ENCODE measurements at places on chromosomes 12 and 14.

DNA sequence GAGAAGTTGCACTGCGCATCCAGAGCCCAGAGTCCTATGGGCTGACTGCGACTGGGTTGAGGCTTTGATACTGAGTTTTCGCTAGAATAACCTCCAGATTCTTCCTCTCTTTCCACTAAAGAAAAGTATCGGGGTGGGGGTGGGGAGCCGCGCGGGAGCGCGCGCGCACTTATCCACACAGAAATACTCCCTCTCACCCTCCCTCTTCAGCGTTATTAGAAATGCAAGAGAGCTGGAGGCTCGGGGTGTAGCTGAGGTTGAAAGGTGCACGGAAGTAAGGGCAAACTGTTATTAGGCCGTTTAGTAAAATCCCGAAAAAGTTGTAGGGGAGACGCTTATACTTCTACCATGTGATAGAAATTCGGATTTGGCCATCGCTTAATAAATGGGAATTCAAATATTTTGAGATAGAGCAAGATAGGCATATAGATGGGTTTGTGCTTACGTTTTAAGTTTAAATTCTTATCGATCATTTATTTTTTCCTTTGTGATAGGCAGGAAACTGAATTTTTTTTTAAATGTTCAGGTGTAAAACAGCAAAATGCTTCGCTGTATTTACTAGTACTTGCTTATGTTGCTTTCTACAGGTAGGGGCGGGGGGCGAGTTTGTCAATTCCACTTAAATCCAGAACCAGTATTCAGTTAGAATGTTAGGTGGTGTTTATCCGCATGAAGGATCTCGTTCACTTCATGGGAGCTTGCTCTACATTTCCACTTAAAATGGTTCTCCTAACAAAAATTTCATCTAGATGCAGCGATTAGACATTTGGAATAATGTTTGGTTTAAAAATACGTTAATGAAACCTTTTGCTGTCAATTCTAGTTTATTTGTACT lies 1.1 kb downstream of the ARHGAP5 start:
- peak; percentile 33 for DNase-seq

- DNase-seq: no peak
Observed at GRCh38 chr12:63075376-63076060, 75.5 kb downstream of the AVPR1A start.

- no peak for DNase-seq
Observed at GRCh38 chr12:116539905-116540482, 19.2 kb upstream of the MAP1LC3B2 start.

- DNase-seq: no peak
Observed at GRCh38 chr14:78227248-78228077, 57.3 kb downstream of the NRXN3 start.

- no peak for DNase-seq
Observed at GRCh38 chr12:26338586-26339572, 143.5 kb downstream of the SSPN start.

DNA sequence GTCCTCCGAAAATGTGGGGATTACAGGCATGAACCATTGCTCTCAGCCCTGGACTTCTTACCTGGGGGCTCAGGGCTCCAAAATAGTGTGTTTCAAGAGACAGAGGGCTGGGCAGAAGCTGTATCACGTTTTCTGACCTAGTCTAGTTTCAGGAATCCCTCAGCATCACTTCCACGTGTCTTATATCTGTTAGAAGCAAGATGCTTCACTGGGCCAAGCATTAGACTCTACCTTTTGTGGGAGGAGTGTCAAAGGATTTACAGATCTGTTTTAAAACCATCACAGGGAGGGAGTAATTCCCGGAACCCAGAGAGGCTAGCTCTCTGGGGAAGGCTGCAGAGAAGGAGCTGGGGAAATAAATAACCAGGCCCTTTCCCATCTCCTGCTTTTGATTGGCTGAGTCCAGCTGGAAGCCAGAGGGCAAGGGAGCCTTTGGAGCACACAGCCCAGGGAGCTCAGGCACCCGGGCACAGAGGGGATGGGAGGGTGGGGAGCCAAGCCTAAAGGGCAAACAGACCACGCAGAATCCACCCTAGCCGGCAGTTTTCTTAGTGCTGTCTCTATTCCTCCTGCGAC lies 33.3 kb upstream of the ALDH2 start:
- DNase-seq: no peak

DNA sequence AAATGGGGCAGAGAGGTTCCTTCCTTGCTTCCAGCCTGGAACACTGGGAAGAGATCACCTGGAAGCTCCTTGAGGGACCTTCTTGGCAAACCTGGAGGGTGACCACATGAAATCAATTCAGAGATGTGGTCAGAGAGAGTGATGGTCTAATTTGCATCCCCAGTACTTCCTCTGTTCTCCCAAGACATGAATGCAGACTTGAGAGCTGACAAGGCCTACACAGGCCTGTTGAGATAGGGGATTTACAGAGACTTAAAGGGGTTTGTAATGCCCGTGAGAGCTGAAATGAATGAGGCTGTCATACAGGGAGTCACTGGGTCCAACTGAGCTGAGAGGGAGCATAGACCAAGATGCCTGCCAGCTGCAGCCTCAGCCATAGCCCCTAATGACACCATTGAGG lies 45.1 kb downstream of the TMX1 start:
- DNase-seq: no peak

- DNase-seq: peak; percentile 98
Observed at GRCh38 chr12:104604070-104604994, 147.6 kb downstream of the CHST11 start.

DNA sequence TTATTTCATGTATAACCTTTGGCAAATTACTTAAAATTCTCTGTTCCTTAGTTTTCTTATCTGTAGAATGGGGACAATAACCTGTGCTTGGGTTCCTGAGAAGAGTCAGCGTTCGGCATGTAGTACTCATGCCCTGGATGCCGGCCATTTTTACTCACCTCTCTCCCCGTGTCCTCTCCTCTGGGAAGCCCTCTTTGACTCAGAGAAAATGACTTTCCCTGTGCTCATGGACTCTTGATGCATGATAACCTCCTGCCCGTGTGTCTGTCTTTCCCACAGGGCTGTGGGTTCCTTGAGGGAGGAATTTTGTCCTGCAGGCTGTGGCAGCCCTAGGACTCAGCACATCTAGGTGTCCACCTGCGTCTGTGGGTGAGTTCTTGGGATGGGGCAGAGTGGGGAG lies 5.8 kb upstream of the C1RL start:
- no peak for DNase-seq

GRCh38 chr12:92539110-92539749 lies 163.6 kb upstream of the PLEKHG7 start:
- DNase-seq: peak; percentile 78
